ENCODE measurements at places on chromosomes 7 and 10. TPM values are rescaled to one million over a fixed set of nuclear protein-coding genes. Genes with fewer than 3 reads are reported as not detected.
A peak's percentile ranks its signal among the peaks of the same experiment; 100 is the strongest.

- DNase-seq = peak; percentile 98
These were observed 39.2 kb upstream of the GSAP start for GRCh38 chr7:77455321-77455720.

Gene SLC37A3
- total RNA-seq = 40.3 TPM

Gene NKX1-2
- not detected for total RNA-seq

Gene NEUROD6
- total RNA-seq = not detected

DNA sequence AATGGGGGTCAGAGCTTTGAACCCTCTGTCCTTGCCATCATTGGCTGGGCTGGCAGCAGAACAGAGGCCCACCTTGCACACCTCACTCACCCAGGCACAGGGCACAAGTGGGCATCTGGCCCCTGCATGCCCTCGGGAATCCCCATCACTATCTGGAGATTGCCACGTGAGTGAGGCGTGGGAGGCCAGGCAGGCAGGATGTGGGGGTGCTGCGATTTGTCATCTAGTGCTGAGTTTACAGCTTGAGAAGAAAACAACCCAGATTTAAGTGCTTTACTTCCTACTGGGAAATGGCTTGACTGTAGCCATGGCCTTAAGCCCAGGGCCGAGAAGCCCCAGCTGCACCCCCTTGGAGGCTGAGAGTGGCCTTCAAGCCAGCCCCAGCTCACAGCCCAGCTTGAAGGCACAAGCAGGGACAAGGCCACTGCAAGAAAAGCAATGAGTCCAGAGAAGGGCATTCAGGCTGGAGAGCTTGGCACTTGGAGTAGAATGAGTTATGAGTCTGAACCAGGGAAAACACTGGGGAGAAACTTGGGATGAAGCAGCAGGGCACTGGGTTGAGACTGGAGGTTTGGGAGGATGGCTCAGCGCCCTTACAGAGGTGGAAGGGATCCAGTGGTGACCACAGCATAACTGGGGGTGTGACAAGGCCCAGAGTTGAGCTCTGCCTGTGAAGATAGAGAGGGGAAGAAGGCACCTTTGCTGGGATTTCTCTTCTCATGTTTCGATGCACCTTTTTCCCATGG is 123.0 kb downstream of the CXCL12 start:
- DNase-seq = no peak

DNA sequence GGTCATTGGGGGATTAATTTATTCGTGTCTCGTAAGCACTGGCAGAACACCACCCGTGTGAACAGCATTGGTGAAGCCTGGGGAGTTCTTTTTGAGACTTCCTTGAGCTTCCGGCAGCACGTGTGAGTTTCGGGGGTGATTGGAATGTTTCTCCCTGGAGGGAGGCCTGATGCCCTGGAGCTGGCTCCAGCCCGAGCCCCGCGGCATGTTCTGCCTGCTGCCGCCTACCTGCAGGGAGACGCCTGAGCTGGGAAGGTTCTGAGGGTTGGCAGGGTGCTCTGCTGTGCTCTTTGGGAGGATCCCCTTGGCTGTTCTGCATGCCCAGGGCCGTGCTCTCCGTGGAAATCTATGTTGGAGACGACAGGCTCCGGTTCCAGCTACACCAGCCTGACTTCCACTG is 159.3 kb downstream of the MGMT start:
- DNase-seq = no peak

Gene OR2A5
- total RNA-seq = not detected

Gene SORCS1
- not detected for total RNA-seq

- peak; percentile 37 for DNase-seq
These were observed 187.9 kb downstream of the DPY19L1 start for GRCh38 chr7:34849163-34849960.

DNA sequence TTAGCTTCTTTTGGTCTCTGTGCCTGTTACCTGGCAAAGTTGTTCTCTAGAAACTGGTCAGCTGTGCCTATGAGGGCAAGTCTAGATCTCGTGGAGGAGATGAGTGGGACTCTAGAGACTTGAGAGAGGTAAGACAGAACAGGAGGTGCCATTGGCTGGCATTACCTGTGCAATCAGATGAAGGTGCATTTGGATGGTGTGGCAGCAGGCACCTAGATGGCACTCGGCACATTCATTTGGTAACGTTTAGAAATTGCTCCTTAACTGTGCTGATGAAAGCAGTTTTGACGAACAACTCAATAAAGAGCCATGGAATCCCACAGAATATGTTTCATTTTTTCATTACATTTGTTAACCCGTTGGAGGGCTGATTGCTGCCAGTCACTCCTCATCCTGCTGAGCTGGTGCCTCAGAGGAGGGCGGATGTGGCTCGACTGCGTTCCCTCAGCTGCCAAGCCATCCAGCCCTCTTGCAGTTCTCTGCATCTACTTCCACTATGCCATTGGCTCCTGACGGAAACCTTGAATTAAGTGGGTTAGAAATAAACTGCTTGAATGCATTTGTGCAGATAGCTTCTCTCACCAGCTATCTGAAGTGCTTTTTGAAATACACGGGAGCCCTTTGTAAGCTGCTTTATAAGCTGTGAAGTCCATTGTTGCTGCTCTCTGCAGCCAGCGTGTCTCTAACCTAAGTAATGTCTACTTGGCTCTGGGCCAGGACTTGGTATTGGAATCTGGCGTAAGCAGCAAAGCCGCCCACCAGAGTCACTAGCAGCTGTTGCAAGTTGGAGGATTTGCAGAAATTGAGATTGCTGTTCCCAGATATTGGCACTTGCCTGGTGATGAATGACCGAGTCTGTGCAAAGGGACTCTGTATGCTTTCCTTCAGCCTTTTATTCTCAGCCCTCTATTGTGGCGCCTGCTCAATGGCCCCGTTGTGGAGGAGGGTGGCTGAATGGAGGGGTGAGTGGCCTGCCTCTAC is 87.4 kb downstream of the LRRC4 start:
- DNase-seq = peak; percentile 75

Gene PRSS2
- total RNA-seq = not detected

- DNase-seq = no peak
These were observed 37.3 kb upstream of the LEP start for GRCh38 chr7:128203710-128204214.
